WTC11 (cell line): ENCODE measurements at places on chromosomes 6 and 20. TPM values are rescaled to one million over a fixed set of nuclear protein-coding genes. Genes with fewer than 3 reads are reported as not detected.

DNA sequence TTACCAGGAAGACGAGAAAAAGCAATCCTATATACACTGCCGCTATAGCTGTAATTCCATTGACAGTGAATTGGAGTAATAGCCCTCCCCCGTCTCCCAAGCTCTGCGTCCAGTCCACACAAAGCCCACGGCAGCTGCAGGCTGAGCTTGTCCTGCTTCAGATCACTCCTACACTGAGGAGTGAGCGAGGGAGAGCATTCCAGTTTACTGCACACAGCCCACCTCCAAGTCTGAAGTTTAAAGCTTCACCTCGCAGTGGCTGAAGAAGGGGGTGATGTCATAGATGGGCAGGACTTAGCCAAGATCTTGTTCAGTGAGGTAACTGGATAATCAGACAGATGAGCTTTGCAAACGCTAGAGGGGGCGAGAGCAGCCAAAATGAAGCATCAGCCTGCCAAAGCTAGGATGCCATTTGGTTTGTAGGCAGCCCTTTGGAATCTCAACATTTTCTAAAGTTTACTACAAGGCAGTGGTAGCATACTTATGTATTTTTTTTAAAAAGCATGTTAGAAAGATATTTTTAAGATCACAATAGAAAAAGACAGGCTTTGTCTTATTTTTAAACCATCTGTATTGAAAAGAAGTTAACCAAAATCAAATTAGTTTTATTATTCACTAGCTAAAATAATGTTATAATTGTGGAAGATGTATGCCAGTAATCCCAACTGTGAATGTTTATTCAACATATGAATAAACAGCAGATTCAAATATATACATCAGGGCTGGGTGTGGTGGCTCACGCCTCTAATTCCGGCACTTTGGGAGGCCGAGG, at the start of gene FLRT3:
FLRT3 (minus strand) TSS at position 213 of the 772 bp plus-strand sequence. CDS start 10,106 bp downstream, outside the sequence.
- peaks cover 10% of the 10 kb centered on the region for H3K27me3 ChIP-seq
- peak; percentile 75 for DNase-seq
- 0 out of 2 replicates have a peak within 1 kb of the TSS, but pooled peaks have one; percentile 49 for H3K27ac ChIP-seq
- no peaks in the 10 kb centered on the region for H3K36me3 ChIP-seq
- peaks cover 33% of the 10 kb centered on the region for H3K4me1 ChIP-seq

DNA sequence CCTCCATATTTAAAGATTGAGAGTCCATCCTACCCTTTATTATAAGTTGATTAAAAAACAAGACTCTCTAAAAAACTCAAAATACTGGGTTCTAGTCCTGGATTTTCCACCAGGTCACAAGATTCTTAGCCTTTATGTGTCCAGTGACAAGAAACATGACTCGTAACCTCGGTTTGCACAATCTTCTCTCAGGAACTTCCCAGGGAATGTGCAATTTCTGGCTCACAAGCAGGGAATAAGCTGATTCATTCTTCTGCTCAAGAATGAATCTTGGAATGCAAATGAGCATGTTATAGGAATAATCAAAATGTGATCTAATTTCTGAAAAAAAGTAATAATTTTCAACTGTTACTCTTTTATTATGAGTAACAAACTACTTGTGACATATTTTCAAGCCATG, 45.1 kb downstream of the OGFRL1 start:
- H3K27me3 ChIP-seq = no peaks in the 10 kb centered on the region
- no peak for DNase-seq
- no peak overlapping the region for H3K27ac ChIP-seq

GRCh38 chr6:145547594-145548335, 187.6 kb downstream of the EPM2A start:
- H3K4me3 ChIP-seq = no peak overlapping the region
- H3K4me1 ChIP-seq = peaks cover 7% of the 10 kb centered on the region
- H3K27ac ChIP-seq = no peak overlapping the region
- peaks cover 73% of the 10 kb centered on the region for H3K27me3 ChIP-seq
- no peaks in the 10 kb centered on the region for H3K36me3 ChIP-seq

- peaks cover 12% of the 10 kb centered on the region for H3K4me1 ChIP-seq
- H3K27ac ChIP-seq = peak overlapping the region; percentile 80
- DNase-seq = no peak
- no peak overlapping the region for H3K4me3 ChIP-seq
- H3K36me3 ChIP-seq = 0 out of 2 replicates have a peak, but pooled peaks cover 2% of the 10 kb centered on the region
These were observed 182.7 kb upstream of the SALL4 start for GRCh38 chr20:51985013-51985415.

DNA sequence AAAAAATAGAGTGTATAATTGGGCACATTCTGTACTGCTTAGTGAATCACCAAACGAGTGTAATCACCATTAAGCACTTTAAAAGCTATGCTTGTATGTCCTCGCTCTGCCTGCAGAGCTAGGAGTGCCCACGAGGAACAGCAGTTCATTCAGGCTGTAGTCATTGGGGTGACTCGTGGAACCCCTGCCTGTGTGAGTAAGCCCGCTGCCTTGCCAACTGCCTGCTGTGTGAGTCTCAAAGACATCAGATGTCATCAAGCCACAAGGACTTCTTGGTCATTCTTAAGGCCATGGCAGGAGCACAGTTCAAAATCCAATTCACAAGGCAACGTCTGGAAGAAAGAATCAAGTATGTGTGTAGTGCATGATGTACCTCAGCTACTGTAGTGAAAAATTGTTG, 60.4 kb downstream of the FOXO3 start:
- no peak overlapping the region for H3K27ac ChIP-seq
- DNase-seq = no peak
- peaks cover 34% of the 10 kb centered on the region for H3K4me1 ChIP-seq
- H3K27me3 ChIP-seq = no peaks in the 10 kb centered on the region
- no peaks in the 10 kb centered on the region for H3K36me3 ChIP-seq

GRCh38 chr6:22600059-22600458, 30.7 kb downstream of the HDGFL1 start:
- H3K4me3 ChIP-seq = no peak overlapping the region
- H3K4me1 ChIP-seq = peaks cover 11% of the 10 kb centered on the region

DNA sequence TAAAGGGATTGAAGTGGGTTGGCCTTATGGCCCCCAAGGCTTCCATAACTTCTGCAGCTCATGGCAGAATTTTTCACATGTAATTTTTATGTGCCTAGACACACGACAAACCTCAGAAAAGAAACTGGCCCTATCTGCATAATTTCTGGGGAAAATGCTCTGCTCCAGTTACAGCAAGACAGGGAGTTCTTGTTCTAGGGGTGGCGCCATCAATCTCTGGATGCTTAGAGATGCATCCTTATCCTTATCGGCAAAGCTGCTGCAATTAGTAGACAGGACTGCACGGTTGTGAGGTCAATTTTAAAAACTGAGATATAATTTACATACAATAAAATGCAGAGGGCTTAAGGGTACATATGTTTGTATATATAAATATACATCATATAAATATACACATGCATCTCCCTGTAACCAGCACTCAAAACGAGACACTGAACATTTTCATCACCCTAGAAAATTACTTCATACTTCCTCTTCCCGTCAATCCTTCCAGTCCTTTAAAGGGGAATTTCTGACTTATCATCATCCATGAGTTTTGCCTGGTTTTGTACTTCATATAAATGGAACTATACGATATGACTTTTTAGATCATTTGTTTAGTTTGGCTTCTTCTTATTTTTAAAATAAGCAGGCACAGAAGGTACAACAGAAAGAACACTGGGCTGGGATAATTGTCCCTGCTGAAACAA, 10.2 kb downstream of the ELMO2 start:
- no peak for DNase-seq
- H3K27ac ChIP-seq = no peak overlapping the region
- H3K36me3 ChIP-seq = peaks cover 24% of the 10 kb centered on the region
- H3K4me3 ChIP-seq = no peak overlapping the region
- H3K4me1 ChIP-seq = peaks cover 11% of the 10 kb centered on the region

DNA sequence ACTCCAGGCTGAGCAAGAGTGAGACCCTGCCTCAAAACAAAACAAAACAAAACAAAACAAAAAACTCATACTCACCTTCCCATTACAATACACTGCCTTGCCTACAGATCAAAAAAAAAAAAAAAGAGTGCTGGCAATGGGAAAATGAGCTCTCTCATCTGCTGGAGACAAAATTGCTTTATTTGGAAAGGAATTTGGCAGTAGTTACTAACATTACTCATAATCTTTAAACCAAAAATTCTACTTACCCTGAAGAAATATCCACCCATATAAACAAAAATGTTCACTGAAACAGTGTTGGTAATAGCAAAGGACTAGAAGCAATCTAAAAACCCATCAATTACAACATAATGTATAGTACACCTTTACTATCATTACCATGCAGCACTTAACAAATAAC, 120.4 kb downstream of the RNGTT start:
- no peak overlapping the region for H3K4me3 ChIP-seq
- no peaks in the 10 kb centered on the region for H3K27me3 ChIP-seq
- DNase-seq = no peak

- no peak overlapping the region for H3K27ac ChIP-seq
- H3K4me1 ChIP-seq = peaks cover 19% of the 10 kb centered on the region
- peaks cover 4% of the 10 kb centered on the region for H3K36me3 ChIP-seq
- no peaks in the 10 kb centered on the region for H3K27me3 ChIP-seq
These were observed 72.9 kb upstream of the DTNBP1 start for GRCh38 chr6:15735567-15736265.

DNA sequence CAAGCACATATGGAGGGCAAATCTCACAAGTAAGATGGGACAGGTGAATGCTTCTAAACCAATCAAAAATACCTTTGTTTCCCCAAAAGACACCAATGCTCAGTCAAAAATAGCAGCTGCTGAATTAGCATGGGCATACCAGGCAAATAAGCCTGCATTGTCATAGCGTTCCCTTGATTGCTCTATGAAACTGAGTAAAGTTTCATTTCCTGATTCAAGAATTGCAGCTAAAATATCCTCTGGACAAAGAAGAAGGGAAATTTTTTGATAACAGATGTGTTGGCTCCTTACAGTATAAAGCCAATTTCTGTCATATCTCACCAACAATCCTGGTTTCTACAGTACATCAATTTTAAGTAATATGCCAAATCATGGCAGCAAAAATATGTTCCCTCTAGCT, 3.3 kb upstream of the TMEM14A start:
- no peak overlapping the region for H3K4me3 ChIP-seq
- H3K27ac ChIP-seq = no peak overlapping the region
- H3K36me3 ChIP-seq = peaks cover 13% of the 10 kb centered on the region
- no peak for DNase-seq
- H3K27me3 ChIP-seq = peaks cover 8% of the 10 kb centered on the region

DNA sequence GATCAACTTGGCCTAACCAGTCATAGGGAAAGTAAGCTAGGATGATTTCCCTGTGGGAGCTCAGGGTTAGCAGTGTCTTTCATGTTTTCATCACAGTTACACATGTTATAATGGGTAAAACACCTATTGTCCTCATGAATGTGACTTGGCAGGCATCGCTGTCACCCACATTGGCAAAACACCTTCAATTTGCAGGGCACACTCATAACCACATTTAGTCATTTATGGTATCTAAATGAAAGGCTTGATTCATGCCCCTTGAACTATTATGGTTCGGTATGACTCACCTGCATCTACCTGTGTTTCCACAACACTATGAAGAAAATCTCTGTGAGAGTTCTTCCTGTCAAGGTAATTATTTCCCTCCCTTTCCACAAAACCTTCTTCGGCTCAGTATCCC, 49.2 kb downstream of the FRK start:
- H3K36me3 ChIP-seq = no peaks in the 10 kb centered on the region
- no peak for DNase-seq
- no peaks in the 10 kb centered on the region for H3K27me3 ChIP-seq
- H3K4me3 ChIP-seq = no peak overlapping the region

DNA sequence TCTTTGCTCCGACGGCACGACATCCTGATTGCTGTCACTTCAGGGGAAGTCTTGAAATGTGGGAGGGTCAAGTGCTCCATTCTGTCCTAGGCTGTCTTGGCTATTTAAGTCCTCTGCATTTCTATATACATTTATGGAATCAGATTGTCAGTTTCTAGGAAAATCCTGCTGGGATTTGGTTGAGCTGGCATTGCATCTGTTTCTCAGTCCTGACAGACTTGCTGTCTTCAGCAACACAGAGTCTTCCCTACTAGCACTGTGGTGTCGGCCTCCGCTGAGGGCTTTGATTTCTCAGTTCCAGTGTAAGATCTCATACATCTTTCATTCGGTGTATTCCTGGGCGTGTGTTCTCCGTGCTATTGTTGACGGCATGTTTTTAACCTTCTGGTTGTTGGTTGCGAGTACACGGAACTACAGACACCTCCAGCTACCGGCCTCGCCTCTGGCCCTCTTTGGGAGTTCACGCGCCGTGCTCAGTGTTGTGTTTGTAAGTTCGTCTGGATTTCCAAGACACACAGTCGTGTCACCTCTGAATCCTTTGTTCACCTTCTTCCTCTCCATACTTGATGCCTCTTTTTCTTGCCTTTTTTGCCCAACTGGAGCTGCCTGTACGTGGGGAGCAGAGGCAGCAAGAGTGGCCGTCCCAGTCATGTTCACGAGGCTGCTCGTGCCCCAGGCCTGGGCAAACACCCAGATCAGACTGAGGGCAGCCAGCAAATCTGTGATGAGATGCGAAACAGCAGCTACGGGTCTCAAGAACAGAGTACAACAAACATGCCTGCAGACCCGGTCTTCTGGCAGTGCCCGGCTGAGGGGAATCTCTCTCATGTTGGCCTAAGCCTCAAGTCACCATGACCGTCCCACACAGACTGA, 92.8 kb downstream of the TAF4 start:
- H3K27me3 ChIP-seq = no peaks in the 10 kb centered on the region
- no peak overlapping the region for H3K4me3 ChIP-seq
- DNase-seq = no peak
- H3K27ac ChIP-seq = no peak overlapping the region
- peaks cover 7% of the 10 kb centered on the region for H3K4me1 ChIP-seq
- peaks cover 24% of the 10 kb centered on the region for H3K36me3 ChIP-seq

DNA sequence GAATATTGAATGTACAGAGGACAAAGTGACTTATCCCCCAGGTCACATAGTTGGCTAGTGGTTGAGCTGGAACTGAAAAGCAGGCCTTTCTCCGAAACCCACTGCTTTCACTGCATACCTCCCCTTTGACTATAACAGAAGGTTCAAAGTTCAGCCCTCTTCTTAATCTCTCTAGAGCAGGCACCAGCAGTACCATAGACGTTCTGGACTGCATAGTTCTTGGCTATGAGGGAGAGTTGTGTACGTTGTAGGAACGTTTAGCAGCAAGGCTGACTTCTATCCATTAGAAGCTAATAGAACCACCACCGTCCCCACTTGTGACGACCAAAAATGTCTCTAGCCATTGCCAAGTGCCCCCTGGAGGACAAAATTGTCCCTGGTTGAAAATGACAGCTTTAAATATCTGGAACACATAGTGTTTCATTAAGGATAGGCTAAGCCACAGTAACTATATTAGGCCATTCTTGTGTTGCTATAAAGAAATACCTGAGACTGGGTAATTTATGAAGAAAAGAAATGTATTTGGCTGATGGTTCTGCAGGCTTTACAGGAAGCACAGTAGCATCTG, 123.8 kb upstream of the MTHFD1L start:
- H3K4me3 ChIP-seq = no peak overlapping the region
- H3K4me1 ChIP-seq = no peaks in the 10 kb centered on the region
- no peak overlapping the region for H3K27ac ChIP-seq
- no peaks in the 10 kb centered on the region for H3K36me3 ChIP-seq

Gene CAPN11
- 2.3 to 3.3 TPM (median 3.2 TPM) in 3 replicates for total RNA-seq

Gene MAP1LC3A
- total RNA-seq = 7.5 to 12.1 TPM (median 11.3 TPM) in 3 replicates

Gene PREP
- 58.8 to 68.5 TPM (median 66.3 TPM) in 3 replicates for total RNA-seq

Gene CST4
- not detected in 3 replicates for total RNA-seq

Gene CBFA2T2
- 22.1 to 23.8 TPM (median 23.5 TPM) in 3 replicates for total RNA-seq

Gene HEY2
- total RNA-seq = 10.6 to 12.3 TPM (median 11.5 TPM) in 3 replicates

Gene ZSCAN16
- total RNA-seq = 5.7 to 7.3 TPM (median 7.1 TPM) in 3 replicates

Gene SASH1
- 21.7 to 27.4 TPM (median 24.0 TPM) in 3 replicates for total RNA-seq

Gene UNC93A
- total RNA-seq = 0.70 to 3.1 TPM (median 1.8 TPM) in 3 replicates
